ENCODE measurements at places on chromosomes 11 and 22.
A peak's percentile ranks its signal among the peaks of the same experiment; 100 is the strongest.

- DNase-seq: no peak
Observed at GRCh38 chr22:21102659-21103267, 57.0 kb downstream of the LRRC74B start.

- DNase-seq: no peak
Observed at GRCh38 chr22:44620129-44620840, 81.7 kb upstream of the PRR5 start.

- no peak for DNase-seq
Observed at GRCh38 chr22:40493441-40493840, 123.0 kb downstream of the SGSM3 start.

DNA sequence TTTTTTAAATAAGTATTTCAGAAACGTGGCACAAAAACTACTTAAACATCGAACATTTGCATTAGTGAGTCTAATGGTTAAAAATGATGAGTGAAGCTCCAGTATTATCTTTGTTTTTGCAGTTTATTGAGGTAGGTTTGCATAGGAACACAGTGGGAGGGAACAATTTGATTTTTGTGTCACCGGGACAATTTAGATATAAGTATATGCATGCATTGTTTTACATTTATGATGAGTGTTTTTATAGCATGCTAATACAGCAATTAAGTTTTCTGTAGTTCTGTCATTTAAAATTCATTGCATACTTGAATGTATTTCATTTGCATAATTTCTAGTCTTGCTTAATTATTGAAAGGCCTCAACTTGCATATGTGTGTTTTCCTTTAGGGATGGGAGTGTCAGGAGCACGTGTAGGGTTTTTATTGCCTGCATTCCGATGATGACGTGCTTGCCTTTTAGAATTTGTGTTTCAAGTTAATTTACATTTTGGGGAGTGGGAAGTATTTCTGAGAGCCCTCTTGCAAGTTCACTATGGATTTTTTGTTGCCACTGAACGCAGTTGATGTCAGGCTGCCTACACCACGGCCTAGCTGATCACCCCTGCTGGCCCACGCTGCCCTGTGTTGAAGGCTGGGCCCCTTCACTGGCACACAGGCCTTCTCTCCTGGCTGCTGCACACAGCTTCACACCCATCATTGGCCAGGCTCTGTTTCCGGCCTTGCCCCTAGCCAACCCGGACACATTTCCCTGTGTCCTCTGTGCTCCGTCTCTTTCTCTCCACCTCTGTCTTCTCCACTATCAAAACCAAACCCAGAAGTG lies 120.9 kb downstream of the TBC1D22A start:
- DNase-seq: no peak

DNA sequence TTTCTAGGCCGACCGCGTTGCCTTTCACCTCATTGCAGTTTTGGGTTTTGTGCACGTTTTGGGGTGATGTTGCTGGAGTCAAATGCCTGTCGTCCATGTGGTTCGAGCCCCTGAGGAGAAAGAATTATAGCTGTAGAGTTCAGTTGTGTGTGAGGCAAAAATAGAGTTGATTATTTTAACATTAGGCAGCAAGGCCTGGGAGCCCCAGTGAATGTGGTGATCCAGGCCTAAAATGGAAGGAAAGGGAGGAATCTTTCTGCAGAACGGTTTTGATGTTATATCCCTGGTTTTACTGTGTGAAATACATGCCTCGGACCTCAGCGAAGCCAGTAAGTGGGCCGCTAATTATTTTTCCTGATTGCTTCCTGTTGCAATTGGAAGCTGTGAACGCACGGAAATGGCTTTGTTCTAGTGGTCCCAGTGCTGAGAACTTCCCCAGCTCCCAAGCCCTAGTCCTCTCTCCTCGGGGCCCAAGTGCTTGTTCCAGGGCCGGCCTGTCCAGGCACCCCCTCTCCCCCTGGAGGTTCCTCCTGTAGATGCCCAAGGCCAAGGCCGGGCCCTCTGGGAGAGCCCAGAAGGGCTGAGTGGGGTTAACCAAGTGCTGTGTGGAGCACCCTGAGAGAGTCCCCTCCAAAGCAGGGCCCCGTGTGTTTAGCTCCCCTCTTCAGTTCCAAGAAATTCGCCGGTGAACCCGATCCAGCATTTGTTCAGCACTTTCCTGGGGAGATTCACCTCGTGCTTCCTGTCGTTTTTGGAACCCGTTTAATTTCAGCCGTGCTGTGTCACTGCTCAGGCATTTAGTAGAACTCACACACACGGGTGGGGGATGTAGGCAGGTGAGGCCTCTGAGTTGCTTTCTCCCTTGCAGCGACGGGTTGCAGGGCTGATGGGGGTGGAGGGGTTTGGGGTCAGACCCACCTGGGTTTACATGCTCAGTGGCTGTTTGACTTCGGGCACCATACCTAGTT lies 2.1 kb downstream of the LRP5 start:
- peak; percentile 78 for DNase-seq

DNA sequence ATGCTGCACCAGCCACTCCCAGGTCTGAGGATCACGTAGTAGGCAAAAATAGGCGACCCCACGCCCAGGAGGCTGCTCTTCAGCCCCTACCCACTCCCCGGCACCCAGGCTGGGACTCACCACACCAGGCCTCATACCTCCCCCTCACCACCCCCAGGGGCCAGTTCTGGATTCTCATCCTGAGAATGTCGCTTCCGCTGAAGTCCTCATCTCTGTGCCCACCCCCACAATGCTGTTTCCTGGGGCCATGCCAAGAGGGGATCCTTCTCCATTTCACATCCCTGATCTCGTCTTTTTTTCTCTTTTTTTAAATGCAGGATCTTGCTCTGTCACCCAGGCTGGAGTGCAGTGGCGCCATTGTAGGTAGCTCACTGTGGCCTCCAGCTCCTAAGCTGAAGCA lies 1.7 kb upstream of the OSM start:
- no peak for DNase-seq

DNA sequence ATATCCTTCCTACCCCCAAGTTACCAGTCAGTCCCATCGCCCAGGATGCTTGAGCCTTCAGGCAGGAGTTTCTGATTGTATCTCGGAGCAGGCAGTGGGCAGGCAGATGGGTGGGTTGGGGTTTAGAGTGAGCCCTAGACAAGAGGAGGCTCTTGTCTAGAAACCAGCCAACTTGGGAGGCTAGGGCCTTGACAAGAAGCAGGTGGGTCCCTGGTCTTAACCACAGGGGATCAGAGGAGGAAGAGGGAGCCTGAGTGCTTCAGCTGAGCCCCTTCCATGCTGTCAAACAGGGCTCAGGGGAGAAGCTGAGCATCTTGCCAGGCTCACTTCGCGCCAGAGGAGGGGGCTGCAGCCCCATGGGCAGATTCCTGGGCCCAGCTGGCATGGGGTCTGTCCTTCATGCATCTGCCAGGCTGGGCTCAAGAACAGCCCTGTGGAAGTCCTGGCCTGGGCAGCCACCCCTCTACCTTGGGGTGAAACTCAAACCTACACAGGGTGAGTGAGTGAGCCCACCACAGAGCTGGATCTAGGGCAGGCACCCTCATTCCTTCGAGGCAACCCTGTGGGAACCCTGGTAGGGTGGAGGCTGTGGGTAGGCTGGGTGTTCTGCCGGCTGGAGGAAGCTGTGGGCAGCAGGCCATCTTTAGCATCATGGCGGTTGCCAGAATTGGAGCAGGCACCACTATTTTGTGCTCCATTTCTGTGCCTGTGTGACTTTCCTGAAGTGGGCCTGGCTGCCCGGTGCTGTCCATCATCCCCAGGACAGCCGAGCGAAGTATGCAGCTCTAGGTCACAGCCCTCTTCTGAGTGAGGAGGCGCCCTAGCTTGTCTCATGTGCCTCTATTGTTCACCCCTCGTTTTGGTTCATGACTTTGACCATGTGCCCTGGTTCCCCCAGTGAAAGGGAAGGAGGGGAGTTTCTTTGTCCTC lies 108.1 kb downstream of the MORC2 start:
- no peak for DNase-seq
